ENCODE measurements at places on chromosomes 6 and 20.

DNA sequence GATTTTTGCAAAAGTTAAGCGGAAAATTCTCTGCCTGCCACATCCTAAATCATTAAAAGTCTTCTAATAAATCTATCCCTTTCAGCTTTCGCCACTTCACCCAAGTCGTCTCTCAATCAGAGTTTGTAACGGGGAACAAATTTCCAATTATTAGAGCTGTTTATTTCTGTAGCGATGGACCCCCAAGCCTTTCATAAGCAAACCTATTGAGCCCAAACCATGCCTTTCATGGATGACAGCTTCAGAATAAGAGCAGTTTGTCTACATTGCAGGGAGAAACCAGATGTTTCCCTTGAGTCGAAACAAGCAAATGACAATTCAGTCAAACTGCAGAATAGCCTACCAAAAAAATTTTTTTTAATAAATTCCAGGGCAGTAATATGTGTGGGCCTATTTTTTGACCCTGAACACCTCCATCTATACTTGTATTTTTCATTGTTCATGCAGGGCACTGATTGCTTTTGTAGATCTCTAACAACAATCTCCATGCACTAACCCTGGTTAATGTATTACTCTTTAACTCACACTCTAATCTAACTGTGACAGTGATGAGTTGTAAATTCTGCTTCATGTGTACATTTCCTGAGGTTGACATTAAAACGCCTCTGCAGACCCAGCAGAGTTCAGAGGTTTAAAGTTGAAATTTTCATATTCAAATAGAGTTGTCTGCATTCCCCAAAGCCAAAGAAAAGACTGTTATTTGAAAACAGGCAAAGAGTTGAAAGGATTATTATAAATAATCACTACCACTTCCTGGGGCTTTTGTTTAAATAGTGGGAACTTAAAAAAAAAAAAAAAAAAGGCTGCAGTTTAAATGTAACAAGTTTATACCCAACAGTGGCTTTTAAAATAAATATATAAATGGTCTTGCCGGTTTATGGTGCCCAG is 64.5 kb downstream of the ATP9A start:
- no peak for DNase-seq

- DNase-seq = no peak
Measured at GRCh38 chr6:69914015-69914485, 47.7 kb downstream of the COL19A1 start.

DNA sequence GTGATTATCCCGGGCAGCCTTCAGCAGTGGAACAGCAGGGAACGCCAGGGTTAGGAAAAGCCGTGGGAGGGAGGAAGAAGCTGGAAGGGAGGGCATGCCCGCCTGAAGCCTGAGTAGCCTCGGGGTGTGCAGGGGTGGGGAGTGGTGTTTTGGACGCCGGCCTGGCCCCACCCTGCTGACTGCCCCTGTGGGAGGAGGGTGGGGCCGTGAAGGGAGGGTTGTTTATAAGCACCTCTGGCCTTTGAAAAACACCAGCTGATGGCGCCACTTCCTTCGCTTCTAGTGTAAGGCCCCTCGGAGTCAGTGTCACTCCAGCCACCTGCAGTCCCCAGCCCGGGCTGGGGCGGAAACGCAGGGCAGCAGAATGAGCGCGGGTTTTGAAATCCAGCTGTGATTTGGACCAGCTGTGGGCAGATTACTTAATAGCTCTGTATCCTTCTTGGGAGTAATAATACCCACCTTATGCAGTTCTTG is 52.8 kb upstream of the BMP6 start:
- DNase-seq = no peak

GRCh38 chr6:168908166-168908565 is 345.5 kb downstream of the THBS2 start:
- DNase-seq = no peak

DNA sequence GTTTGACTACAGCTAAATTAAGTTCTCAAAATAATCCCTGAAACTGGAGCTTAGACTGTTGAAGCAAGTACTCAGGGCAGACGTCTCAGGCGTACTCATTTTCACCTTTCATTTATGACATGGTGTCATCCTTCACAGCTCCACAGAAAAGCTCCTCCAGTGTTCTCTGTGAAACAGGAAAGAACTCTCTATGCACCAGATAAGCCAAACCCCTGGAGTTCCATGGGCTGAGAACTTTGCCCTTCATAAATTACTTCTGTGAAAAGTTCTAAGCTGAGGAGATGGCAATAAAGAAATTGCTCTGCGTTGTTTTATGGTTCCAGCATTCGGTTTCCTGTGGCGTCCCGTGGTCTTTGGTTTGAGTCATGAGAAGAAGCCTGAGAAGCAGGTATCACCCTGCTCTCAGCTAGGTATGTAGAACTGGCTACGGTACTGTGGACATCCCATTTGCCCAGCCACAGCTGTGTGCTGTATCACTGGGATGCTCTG is 20.2 kb upstream of the RREB1 start:
- no peak for DNase-seq

GRCh38 chr20:43681468-43681942 is 14.6 kb downstream of the MYBL2 start:
- DNase-seq = no peak

- DNase-seq = no peak
Measured at GRCh38 chr6:91298543-91299145, 711.8 kb upstream of the MAP3K7 start.

DNA sequence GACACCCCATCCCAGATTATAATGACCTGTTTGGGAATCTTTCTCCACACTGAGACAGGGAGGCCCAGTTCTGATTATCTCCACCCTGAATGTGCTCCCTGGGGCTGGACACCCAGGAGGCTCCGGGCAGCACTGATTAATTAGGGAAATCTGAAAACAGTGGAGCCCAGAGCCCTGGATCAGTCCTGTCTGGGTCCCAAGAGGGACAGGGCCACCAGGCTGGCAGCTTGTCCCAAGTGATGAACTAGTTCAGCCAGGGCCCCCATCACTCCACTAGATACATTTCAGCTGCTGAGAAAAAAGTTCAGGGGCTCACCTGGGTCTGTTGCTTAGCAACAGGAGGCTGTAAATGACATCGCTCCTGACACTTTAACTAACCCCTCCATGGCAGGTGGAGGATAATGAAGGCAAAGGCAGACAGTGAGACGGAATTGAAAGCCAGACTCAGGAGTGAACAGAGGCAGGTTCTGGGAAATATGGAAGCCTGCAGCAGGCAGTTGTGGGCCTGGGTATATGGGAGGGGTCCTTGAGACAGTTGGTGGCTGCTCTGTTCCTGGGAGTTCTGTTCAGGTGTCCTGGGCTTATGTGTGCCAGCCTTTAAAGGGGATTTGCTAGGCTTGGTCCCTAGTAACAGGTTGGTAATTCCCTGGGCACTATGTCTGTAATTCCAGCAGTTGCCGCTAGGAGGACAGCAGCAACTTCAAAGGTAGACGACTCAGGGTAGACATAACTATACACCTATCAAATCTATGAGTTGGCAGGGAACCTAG is 78.3 kb upstream of the CTNNBL1 start:
- DNase-seq = peak; percentile 41

DNA sequence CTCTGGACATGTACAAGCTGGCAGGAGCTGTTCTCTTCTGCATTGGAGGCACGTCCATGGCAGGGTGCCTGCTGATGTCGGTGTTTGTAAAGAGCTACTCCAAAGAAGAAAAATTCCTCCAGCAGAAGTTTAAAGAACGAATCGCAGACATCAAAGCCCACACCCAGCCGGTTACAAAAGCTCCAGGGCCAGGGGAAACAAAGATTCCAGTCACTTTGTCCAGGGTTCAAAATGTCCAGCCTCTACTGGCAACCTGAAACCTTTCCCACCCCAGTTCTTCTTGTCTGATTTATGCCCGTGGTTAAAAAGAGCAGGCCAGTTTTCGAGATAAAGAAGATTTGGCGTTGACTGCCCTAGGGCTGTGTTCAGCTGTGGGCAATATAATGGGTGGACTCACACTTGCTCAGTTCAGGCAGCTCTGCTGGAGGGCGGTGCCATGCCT is 19.7 kb downstream of the NRSN1 start:
- no peak for DNase-seq

GRCh38 chr6:6982663-6983062 is 125.1 kb upstream of the RREB1 start:
- DNase-seq = no peak

GRCh38 chr20:9392892-9393857 is 121.2 kb upstream of the LAMP5 start:
- no peak for DNase-seq

DNA sequence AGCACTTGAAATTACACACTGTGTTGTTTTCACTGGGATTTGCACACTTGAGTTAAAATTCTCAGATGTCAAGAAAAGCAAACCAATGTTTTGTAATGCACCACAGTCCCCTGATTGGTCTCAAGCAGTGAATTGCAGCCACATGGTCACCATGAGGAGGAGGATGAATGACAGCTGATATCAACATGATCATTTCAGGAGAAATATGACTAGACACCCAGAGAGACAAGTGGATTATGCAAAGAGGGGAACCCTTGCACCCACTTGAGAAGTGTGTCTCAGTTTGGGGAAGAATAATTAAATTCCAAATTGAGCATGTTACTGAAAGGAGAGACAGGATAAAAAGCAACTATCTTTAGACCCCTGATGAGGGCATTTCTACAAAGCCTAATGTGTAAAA is 69.3 kb downstream of the UST start:
- no peak for DNase-seq

- no peak for DNase-seq
Measured at GRCh38 chr20:13141546-13141945, 79.5 kb upstream of the ISM1 start.

GRCh38 chr6:24126586-24127192 is 674 bp downstream of the NRSN1 start:
- DNase-seq = no peak

DNA sequence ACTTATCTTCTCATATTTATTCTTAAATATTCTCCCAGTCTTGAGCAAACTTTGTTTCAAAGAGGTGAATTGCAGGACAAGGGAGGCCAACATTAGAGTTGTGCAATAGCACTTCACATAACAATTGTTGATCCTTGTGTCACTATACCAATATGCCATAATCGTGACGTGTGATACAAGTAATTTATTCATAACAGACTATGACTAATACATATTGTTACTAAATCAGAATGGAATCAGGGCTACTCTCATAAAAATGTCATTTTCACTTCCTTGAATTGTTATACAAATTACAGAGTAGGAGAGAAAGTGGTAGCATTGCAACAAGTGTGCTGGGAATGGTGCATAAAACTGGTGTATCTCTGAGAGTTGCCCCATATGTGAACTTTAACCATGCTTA is 37.2 kb upstream of the PLCB1 start:
- DNase-seq = no peak

- no peak for DNase-seq
Measured at GRCh38 chr6:112745765-112746164, 398.6 kb downstream of the RFPL4B start.

DNA sequence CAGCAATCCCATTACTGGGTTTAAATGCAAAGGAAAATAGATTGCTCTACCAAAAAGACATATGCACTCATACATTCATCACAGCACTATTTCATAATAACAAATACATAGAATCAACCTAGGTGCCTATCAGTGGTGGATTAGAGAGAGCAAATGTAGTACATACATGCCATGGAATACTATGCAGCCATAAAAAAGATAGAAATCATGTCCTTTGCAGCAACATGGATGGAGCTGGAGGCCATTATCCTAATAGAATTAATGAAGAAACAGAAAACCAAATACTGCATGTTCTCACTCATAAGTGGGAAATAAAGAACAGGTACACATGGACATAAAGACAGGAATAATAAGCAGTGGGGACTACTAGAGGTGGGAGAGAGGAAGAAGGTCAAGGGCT is 70.7 kb upstream of the MLIP start:
- DNase-seq = no peak

DNA sequence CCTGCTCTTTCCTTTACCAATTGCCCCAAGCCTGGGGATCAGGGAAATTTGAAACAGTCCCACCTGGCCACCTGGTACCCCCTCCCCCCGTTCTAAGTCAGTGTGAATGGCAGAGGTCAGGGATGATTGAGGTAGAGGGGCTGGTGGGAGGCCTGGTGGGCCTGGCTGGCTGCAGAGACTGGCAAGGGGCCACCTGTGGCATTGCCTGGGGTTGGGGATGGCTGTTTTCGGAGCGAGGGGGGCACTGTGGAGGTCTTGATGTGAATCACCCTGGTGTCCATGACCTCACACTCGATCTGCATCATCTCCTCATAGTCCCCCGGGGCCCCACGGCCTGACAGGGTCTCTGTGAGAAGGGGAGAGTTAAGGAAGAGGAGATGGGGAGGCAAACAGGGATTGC is 6.5 kb upstream of the TNXB start:
- no peak for DNase-seq

DNA sequence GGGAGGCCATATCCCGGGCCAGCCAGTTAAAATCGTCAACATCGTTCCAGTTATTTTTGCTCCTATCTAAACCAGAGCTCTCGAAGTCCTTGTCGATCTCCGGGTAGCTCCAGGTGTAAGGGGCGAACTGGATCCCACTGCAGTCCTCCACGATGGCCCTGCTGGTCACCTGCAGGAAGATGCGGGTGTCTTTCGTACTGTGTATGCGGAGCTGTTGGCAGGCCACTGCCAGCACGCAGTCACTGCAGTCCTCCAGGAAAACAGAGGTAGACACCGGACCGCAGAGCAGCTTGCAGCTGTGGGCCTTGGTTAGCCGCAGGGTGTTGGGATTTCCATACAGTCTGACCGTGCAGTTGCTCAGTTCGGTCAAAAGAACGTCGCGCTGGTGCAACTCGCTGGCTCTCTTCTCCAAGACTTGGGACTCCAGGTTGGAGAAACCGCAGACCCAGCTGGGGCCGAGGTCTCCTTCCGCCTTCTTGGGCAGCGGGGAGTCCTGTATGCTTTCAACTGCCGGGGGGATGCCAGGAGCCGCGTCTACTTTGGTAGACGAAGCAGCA is 742 bp downstream of the TBCC start:
- DNase-seq = no peak

GRCh38 chr6:3240595-3240994 is 13.1 kb upstream of the TUBB2B start:
- no peak for DNase-seq

- DNase-seq = no peak
Measured at GRCh38 chr20:29443819-29444218, 1813.6 kb upstream of the DEFB115 start.

DNA sequence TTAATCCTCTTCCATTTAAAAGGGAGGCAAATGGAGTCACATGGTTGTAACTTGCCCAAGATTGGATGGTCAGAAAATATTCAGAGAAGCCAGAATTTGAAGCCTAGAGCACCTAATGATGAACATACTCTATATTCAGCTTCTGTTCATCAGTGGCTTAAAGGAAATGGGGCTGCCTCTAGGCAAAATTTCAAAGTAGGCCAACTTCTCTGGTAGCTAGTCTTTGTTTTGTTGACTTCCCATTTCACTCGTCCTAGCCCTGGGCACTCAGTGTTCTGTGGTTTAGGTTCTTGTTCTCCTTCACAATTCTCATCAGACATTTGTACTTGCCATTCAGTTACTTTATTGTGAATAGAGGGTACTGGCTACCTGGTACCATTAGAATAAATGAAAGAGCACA is 13.2 kb downstream of the MAP3K7 start:
- DNase-seq = no peak

GRCh38 chr20:6420336-6420735 is 297.5 kb upstream of the FERMT1 start:
- no peak for DNase-seq

- DNase-seq = no peak
Measured at GRCh38 chr6:152380993-152381898, 255.9 kb downstream of the SYNE1 start.

GRCh38 chr20:10347086-10347880 is 86.7 kb downstream of the MKKS start:
- DNase-seq = no peak

- no peak for DNase-seq
Measured at GRCh38 chr20:1337441-1337840, 8.5 kb upstream of the SDCBP2 start.

GRCh38 chr6:38218235-38218634 is 398.7 kb downstream of the ZFAND3 start:
- no peak for DNase-seq
